Stimulated activated CD4-positive, alpha-beta T cell treated with anti-CD3 and anti-CD28 coated beads, Interleukin-15, amount 100 ng/mL, for 24 hours (primary cell): ENCODE measurements at places on chromosomes 16 and 17.

DNA sequence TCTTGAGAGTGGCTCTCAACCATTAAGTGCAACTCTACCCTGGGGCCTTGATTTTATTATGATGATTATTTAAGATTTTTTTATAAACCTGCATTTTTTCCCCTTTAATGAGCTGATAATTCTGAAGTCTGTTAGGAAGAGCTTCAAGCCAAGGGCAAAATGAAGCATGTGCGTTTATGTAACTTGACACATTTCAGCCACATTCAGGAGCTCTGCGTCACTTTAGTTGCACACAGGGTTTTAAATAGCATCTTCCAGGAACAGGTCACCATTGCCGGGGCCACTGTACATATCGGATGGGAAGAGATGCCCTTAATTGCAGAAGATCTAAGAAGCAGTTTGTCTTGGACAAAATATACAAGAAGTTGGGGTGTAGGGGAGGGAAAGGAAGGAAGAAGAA lies 89.6 kb downstream of the BMERB1 start:
- DNase-seq: no peak

GRCh38 chr16:84144209-84144858 lies 643 bp downstream of the HSDL1 start:
- DNase-seq: peak; percentile 62

DNA sequence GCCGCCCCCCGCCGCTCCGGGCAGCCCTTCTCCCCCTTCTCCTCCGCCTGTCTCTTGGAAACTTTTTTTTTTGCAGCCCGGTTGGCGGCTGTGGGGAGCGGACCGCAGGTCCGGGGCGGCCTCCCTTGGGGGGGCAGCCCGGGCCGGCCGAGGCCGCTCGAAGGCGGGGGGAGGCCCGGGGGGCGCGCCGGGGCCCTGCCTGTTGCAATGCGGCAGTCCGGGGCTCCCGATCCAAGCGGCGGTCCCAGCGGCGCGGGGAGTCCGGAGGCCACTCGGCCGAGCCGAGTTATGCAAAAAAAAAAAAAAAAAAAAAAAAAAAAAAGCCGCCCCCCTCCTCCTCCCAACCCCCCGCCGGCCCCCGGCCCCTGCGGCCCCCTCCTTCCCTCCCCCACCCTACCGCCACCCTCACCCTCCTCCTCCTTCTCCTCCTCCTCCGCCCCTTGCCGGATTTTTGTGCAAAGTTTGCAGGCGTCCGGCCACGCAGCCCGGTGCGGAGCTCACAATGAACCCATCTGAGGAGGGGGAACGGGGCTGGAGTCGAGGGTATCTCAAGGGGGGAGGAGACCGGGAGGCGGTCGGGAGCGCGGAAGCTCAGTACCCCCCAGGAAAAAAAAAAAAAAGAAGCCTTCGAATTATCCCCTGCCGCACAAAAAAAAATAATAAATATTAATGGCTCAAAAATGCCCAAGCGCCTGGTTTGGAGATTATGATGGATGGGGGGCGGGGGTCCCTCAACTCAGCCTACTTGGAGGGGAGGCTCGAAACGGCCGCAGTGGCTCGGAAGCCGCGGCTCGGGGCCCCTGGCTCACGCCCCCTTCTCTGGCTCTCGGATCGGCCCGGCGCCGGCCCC lies at the start of gene ZNF423:
Gene ZNF423, minus strand, starts transcription at position 291 of the 850 bp plus-strand sequence. CDS start 338 bp downstream, outside the sequence.
- peak; percentile 11 for DNase-seq

- no peak for DNase-seq
Observed at GRCh38 chr17:12627177-12627629, 38.5 kb upstream of the MYOCD start.

GRCh38 chr16:8583199-8583598 lies 7.1 kb downstream of the TMEM114 start:
- DNase-seq: no peak

- no peak for DNase-seq
Observed at GRCh38 chr17:32443827-32444300, 446 bp upstream of the PSMD11 start.
